ENCODE measurements at places on chromosomes 16 and 17. TPM values are rescaled to one million over a fixed set of nuclear protein-coding genes. Genes with fewer than 3 reads are reported as not detected.

Gene MFAP4
- 10.2 TPM for polyA plus RNA-seq

Gene CCL8
- 2.9 TPM for polyA plus RNA-seq

Gene ZSCAN10
- polyA plus RNA-seq: 0.11 TPM

Gene RNF135
- polyA plus RNA-seq: 19.2 TPM

Gene CES3
- 0.32 TPM for polyA plus RNA-seq

Gene SYT17
- 0.52 TPM for polyA plus RNA-seq

Gene CHRNE
- 1.9 TPM for polyA plus RNA-seq

Gene MYO15A
- 1.9 TPM for polyA plus RNA-seq

Gene PRDM7
- 0.09 TPM for polyA plus RNA-seq

Gene SRCAP
- polyA plus RNA-seq: 8.8 TPM

Gene IRF8
- 38.8 TPM for polyA plus RNA-seq
